ENCODE measurements at places on chromosomes 3 and 15.

DNA sequence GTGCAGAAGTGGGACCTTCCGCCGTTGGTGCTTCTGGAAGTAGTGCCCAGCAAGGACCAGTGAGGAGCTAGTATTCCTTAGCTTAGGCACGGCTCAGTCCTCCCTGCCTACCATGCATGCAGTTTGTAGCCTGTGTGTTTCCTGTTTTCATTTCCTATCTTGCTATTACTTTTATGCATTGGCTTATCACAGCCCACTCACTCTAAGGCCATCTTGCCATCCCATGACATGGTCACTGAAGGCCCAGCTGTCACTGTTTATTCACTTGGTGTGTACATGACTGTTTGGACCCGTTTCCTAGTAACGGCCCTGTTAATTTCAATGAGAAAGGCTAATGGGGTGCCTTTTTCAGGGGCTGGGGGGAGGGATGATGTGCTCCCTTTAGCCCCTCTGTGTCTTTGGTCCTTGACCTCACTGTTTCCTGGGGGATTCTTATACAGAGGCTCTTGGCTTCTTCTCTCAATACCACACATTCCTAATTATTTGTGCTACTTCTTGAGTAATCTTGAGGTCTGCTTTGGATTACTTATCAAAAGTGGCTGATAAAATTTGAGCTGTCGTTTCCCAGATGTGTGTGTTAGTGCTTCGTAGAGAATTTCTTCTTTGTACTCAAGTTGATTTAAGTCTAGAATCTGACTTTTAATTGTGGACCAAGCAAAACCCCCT is 24.5 kb upstream of the TRAK1 start:
- peak; percentile 64 for DNase-seq

DNA sequence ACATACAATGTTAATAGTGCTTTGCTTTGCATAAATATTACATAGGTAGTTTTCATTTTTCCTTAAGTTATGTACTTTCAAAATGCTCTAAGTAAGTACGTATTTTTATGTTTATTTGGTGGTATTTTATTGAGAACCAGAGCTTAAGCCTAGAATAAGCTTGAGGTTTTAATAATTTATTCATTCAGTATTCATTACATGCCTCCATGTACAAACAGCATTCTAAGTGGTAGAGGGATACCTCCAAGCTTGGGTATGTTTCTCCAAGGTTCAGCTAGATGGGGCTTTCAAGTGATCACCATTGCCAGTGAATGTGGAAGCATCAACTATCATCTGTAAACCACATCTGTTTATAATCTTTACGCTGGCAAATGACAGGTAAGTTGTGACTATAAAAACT is 52.3 kb downstream of the PEAK1 start:
- no peak for DNase-seq

DNA sequence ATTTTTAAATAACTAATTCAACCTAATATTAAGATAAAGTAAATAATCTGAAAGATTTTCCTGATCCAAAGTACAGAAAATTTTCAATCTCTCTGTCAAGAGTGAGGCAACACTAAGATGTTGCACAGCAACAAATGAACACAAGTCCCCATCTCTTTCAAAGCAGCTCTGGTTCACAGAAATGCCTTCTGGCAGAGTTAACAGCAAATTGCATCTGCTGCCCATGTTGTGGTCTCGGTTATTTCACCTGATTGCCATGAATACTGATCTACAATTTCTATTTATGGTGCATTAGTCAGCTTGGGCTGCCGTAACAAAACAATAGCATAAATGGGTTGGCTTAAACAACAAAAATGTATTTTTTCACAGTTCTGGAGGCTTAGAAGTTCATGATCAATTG is 167.3 kb downstream of the BCHE start:
- DNase-seq: no peak

DNA sequence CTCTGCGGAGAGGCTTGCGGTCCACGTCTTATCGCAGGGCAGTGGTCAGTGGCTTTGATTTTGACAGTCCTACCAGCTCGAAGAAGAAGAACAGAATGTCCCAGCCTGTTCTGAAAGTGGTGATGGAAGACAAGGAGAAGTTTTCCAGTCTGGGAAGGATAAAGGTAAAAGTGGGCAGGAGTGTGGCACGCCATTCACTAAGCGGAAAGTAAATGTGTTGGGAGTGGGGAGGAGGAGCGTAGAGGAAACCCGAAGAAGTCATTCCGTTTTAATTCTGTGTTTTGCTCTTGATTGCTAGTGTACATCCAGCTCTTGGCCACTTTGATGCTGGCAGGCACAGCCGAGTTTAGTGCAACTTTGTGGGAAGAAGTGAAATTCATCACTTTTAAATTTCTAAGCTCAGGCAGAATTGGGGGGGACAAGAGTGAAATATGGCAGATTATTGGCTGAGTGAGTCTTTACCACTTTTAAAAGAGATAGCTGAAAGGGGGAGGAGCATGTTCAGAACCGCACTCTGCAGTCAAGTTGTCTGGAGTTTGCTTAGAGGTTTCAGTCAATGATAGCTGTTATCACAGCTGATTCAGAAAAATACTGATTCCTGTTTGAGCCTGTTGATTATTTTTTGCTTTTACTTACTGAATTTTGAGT is 1.8 kb downstream of the ARHGEF26 start:
- DNase-seq: no peak

- no peak for DNase-seq
Observed at GRCh38 chr3:127226457-127226856, 33.5 kb downstream of the PRR23E start.
